ENCODE measurements at places on chromosomes 4 and X.

- no peak for DNase-seq
Observed at GRCh38 chr4:161285461-161285860, 878.3 kb downstream of the FSTL5 start.

- no peak for DNase-seq
Observed at GRCh38 chr4:16070203-16070602, 13.6 kb downstream of the PROM1 start.

DNA sequence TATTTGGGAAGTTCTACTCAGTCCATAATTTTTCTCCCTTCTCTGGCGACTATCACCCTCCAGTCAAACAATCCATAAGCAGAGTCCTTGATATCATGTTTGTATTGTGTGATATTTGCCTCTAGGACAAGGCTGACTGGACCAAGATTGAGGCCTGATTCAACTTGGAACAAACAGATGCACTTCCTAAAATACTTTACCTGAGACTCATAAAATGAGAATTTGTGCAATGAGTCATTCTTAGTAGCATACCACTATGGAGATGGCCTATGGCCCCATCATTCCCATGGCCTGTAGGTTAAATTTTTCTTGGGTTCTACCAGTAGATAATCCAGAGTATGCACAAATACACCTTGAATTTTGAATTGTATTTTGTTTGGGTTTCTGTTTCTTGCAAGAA lies 74.2 kb upstream of the DMD start:
- DNase-seq, result no peak

DNA sequence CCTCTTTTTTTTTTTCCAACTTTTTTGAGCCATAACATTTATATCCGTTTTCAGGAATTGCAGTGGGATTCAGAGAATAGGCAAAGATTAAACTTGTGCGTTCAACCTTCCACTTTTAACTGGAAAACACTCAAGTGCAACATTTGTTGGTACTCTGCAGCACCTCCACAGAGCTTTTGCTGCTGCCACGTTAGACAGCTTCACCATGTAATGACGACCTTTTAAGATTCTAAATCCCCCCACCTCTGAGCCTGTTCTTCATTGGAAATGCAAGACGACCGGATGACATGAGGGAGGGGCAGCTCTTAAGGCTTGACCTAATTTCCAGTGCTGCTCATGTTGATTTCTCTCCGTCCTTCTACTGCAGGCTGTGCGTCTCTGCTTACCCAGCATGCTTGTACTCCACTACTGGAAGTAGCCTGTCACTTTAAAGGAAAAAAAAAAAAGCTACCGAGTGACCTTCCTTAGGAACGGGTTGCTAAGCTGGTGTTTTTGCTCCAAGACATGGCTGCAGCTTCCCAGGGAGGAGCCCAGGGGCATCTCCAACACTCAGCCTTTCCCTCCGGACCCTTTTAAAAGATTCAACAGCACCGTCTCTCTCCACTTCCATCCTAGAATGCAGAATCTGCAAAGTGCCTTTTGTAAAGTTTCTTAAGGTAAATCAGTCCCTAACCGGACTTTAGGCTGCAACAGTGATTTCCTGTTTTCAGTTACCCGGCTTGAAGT lies at the start of gene CC2D2A:
CC2D2A (plus strand) TSS at position 481 of the 726 bp plus-strand sequence. CDS start 6,051 bp downstream, outside the sequence.
- peak; percentile 75 for DNase-seq

GRCh38 chrX:153687121-153688039 lies at the start of gene SLC6A8:
SLC6A8 (plus strand) TSS chrX:153687926; CDS start chrX:153688575, 649 bp downstream.
- DNase-seq, result peak; percentile 60

- peak; percentile 31 for DNase-seq
Observed at GRCh38 chrX:139058831-139059495, 347.4 kb upstream of the FGF13 start.

DNA sequence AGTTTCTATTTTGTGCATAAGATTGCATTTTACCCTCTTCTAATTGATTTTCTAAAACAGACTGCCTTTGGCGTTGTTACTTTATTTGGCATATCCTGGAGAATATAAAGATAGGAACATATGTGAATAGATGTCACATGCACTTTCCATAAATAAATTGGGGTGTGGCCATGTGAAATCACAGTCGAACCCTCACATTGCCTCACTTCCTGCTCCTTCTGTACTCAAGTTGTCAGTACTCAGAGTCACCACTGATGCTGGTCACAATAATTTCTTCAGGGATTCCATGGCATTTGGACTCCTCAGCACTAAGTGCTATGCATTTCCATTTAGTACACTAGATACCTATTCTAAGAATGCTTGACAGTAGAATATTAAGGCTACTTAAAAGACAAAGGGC lies 1.4 kb upstream of the EMCN start:
- DNase-seq, result no peak

DNA sequence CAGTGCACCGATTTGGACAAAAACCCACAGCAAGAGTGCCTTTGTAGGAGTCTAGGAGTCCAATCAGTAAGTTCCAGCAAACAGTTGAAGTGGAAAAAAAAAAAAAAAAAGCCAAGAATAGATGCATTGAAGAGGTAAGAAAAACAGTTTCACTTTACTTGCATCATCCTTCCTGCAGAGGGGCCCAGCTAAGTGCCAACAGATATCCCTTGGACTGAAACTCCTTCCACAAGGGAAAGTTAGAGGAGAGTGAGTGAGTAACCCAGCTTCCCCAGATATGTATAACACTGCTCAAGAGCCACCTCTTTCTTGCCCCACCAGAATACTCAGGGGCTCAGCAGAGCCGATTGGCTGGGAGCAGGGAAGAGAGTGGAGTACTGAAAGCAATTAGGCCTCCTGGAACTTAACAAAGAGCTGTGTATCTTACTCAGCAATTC lies 617.7 kb upstream of the SMIM31 start:
- DNase-seq, result no peak

- DNase-seq, result peak; percentile 24
Observed at GRCh38 chr4:121370729-121371325, 10.0 kb downstream of the QRFPR start.

GRCh38 chrX:21153503-21153902 lies 220.7 kb upstream of the CNKSR2 start:
- no peak for DNase-seq

DNA sequence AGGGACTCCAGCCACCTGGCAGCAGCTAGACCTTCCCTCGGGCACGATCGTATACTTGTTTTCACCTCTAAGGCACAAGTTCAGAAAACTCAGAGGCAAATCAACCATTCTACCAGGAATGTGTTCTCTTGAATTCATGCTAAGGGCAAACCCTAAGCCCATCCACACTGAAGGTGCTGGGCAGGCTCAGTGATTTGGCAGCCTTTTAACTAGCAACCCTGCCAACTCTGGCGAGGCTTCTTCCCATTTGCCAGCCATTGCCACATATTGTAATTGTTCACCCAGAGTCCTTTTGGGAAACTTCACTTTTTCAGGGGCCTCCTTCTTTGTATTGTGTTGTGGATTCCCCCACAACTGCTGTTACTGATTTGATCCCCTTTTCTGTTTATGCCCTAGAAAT lies 298.6 kb upstream of the LDB2 start:
- no peak for DNase-seq

DNA sequence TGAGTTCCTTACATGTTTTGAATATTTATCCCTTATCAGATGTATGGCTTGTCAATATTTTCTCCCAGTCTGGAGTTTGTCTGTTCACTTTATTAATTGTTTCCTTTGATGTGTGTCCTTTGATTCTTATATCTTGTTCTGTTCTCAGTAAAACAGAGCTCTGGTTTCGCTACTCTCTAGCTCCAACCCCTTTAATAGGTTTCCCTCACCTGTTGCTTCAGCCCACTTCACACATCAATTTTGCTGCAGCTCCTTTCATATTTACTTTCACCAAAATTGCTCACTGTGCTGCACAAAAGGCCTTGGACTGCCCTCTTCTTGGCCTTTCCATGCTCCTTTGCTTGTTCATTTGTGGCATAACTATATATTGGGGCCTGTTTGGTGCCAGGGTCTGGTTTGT lies 85.1 kb downstream of the CFAP299 start:
- DNase-seq, result no peak

GRCh38 chr4:164613792-164614191 lies 140.1 kb upstream of the SMIM31 start:
- DNase-seq, result peak; percentile 1

DNA sequence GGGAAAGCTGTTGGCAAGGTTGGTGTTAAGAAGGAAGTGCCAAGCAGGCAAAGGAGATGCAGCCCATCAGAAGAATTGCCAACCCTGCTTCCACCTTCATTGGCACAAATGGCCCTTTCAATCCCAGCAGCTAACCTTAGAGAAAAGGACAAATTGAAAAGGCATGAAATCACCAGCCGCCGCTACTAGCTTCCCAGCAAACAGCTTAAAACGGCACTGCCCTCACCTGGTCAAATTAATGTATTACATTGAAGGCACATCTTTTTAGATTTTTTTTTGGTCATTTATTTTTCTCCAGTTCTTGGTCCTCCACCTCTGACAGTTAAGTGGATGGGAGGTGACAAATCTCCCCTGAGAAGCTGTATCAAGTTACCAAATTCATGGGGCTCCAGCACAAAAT lies 51.0 kb upstream of the NHSL2 start:
- DNase-seq, result peak; percentile 33

- peak; percentile 59 for DNase-seq
Observed at GRCh38 chrX:119654112-119654531, 38.8 kb downstream of the SEPTIN6 start.

DNA sequence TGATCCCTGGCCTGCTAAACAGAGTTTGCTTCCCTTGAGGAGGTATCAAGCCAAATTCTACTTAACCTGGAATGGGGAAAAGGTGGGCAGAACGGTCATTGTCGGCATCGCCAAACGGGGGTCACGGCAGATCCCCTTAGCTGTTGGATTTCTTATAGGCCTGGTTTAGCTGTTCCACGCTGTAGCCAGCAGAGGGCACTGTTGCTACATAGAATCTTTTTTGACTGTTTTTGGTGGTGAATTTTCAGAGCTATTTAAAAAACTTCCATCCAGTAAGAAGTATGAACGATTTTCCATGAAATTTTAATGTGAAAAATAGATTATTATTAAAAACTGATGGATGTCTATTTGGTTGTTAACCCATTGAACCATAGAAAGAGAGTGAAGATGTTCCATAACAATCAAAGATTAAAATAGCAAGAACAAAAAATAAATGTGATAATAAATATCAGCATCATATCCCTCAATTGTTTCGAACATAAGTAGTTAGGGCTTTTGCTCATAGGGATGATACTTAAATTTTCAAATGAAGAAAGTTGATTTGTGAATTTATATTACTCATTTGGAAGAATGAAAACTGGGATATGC lies 56.6 kb downstream of the LINC00632 start:
- peak; percentile 52 for DNase-seq

DNA sequence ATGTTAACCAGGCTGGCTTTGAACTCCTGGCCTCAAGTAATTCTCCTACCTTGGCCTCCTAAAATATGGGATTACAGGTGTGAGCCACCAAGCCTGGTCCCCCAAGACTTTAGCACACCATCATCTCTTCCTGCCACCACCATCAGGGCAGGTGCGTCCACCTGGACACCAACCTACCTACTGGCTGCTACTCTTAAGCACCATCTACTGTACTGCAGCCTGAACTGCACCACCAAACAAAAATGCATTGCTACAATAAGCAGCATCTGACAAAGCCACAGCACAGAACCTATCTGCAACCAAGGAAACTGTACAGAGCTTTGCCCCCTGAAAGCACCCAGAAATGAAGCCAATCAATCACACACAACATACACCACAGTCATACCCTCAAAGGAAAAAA lies 139.7 kb downstream of the EFHC2 start:
- DNase-seq, result no peak

GRCh38 chr4:174429701-174430410 lies 92.4 kb downstream of the HPGD start:
- DNase-seq, result no peak

DNA sequence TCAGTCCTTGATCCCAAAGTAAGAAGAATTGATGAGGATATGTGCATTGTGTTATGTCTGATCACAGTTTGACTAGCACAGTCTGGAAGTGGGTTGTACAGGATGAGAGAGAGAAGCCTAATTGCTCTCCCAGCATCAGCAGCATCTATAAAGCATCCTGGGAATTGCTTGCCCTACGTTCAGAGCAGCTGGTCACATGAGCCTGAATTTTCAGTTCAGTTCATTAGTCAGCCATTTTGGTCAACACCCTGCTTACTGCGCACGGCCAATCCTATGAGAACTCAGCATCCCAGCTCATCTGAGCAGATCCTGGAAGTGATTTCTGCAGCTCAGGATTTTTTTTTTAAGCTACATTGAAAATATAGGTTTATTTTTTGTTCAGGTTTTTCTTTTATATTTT lies at the start of gene RUFY3:
RUFY3 (plus strand) TSS at position 218 of the 400 bp plus-strand sequence. CDS start 610 bp downstream, outside the sequence.
- DNase-seq, result no peak

- no peak for DNase-seq
Observed at GRCh38 chrX:150044556-150044955, 106.3 kb upstream of the EOLA2 start.
